ENCODE measurements at places on chromosomes 5 and 9.
A peak's percentile ranks its signal among the peaks of the same experiment; 100 is the strongest.

GRCh38 chr5:154065971-154066370 is 27.2 kb downstream of the MFAP3 start:
- DNase-seq, result no peak

GRCh38 chr5:16178745-16179372 is 732 bp downstream of the MARCHF11 start:
- peak; percentile 2 for DNase-seq

- no peak for DNase-seq
Observed at GRCh38 chr5:155884041-155884440, 442.9 kb upstream of the SGCD start.

DNA sequence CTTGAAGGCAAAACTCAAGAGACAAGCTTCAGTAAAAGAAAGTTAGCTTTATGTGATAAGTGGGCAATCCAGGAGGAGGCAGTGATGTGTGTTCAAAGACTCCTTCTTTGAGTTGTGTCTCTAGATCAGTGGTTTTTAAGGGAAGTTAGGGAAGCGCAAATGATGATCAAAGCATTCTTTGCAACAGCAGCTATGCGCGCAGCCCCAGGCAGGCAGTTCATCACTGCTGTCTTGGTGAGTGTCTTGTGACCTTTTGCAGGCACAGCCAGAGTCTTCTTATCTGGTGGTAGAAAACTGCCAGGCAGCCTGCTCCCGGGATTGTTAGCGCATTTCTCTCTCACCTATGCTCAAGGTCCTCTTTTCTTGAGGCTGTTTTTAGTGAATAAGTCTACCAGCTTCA is 40.3 kb upstream of the CLK4 start:
- DNase-seq, result no peak

- no peak for DNase-seq
Observed at GRCh38 chr5:93163010-93163663, 417.9 kb downstream of the NR2F1-AS1 start.

GRCh38 chr5:108122702-108123101 is 259.2 kb downstream of the FBXL17 start:
- no peak for DNase-seq

DNA sequence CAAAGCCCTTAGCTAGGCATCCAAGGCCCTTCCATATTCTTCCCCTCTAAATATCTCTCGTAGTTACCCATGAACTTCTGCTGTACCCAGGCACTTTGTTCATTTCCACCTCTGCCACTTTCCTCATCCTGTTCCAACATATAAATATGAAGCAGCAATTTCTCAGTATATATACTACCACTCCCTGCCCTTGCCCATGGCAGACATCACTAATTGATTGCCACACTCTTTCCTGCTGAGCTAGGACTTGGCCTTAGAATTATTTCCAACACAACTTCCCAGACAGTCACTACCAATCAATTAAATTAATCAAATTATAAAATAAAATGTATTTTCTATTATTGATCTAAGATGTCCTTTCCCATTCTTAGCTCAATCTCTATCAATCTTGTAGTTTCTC is 8.5 kb downstream of the INSYN2B start:
- no peak for DNase-seq

DNA sequence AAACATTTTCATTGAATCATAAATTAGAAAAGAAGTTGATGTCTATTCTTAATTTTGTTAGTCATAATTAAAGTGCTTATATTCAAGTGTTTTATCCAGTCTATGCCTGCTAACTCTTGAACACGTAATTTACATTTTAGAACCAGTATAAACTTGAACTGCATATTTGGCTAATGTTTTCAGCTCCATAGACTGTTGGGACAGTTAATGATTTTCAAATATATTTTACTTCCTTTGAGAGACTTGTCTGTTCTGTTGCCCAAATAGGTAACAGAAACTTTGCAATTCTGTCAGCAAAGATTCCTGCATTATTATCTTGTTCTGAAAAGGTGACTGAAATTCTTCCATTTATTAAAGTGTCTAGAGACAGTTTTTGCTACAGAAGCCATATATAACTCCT is 7.8 kb downstream of the ITGA2 start:
- DNase-seq, result no peak

DNA sequence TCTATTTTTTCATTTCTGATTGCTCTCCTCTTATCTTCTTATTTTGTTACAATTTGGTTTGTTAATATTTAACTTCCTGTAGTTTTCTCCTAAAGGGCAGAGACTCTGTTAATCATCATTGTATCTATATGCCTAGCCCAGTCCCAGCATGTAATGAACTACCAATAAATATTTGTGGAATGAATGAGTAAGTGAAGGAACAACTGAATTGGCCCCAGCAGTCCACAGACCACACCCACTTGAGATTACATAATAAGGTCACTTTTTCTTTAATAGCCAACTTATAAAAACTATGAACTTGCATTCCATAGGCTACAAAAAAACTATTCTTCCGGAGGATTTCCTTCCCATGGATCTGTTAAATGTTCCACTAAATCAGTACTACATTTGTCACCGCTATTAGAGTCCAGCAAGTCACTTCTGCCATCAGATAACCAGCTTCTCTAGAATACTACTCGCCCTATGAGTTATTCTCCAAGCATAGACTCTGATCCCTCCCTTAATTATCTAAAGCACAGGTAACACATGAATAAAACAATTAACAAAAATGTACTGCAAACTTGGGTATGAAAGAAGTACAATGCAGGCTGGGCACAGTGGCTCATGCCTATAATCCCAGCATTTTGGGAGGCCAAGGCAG is 27.5 kb upstream of the TNPO1 start:
- DNase-seq, result no peak

- no peak for DNase-seq
Observed at GRCh38 chr9:124602204-124602603, 95.0 kb upstream of the NR5A1 start.

DNA sequence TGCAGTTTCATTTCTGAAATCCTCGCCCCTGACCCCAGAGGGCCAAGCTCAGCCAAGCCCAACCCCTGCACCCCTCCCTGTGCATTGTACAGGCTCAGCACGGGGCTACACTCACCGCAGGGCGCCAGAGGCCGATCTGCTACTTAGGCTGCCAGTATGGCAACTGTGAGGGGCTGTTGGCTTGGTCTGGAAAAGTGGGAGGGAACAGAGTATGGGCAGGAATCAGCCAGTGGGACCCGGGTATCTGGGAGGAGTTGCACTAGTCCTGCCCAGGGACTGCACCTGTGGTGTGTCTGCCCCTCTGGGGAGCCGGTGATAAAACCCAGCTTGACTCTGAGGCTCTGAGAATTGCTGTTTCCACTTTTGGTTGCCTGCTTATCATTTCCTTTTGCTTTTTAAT is 167.4 kb upstream of the KIF2A start:
- no peak for DNase-seq

DNA sequence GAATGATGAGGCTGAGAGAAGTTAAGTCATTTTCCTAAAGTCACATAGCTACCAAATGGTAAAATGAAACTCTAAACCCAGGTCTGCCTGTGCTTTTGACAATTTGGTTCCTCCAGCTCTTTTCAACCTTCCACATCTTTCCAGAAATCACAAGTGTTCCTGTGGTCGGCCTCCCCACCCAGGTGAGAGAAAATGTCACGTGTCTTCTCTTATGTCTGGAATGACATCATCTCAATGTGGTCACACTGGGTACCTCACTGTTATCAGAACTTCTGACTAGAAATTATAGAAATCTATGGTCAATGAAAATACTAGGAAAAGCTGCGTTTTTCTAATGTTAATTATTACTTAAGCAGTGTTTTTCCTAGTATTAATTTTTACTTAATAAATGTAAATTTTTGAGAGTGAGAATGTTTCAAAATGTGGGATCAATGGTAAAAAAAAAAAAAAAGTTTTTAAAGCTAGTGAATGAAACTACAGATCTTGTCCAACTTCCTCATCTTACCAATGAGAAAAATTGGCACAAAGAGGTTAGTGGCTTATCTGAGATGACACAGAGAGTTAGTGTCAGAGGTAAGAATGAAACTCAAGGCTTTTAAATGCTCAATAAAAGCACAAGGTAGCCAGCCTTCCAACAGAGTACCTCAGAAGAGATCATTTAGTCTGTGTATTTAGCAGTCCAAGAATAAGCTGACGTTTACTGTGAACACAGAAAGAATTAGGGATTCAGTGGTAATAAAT is 228.7 kb upstream of the NR4A3 start:
- DNase-seq, result no peak

GRCh38 chr5:59596586-59597350 is 296.8 kb downstream of the PDE4D start:
- DNase-seq, result no peak

DNA sequence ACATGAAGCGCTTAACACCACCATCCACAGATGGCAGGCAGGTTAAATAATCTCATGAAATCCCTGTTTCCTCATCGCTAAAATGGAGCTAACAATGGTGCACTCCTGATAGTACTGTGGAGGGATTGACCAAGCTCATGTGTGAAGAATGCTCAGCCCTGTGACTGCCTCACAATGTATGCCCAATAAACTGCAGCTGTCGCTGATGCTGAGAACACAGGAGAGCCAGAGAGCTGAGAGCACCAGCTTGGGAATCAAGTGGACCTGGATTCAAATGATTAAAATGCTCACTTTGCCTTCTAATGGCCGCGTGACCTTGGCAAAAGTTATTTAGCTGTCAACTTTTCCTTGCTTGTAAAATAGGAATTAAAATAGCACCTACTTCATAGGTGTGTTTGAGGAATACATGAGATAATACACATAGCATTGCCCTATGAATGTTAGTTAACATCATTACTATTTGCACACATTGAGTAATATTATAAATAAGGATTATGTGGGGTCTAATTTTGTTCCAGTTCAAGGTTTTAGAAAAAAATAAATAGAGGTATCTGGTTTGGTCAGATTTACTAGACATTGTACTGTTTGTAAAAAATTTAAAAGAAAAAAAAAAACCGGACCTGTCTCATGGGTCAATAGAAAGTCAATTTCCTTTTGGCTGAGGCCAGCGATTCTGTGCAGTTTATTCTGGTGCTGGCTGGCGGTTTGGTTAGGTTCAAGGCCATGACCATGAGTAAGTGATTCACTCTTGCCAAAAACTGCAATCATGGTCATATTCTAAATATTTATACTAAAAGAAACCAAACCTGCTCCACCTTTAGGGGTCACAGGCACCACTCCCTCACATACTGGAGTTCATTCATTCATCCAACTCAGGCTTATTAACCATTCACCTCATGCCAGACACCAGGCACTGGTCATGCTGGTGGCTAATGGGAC is 101.3 kb downstream of the SH3TC2 start:
- DNase-seq, result no peak

DNA sequence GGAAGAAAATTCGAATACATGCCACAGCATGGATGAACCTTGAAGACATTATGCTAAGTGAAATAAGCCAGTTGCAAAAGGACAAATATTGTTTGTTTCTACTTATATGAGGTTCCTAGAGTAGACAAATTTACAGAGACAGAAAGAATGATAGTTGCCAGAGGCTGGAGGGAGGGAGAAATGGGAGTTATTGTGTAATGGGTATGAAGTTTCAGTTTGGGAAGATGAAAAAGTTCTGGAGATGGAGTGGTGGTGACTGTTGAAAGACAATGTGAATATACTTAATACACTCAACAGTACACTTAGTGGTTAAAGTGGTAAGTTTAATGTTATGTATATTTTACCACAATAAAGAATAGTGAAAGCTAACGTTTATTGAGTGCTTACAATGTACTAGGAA is 99.6 kb upstream of the SLC44A1 start:
- DNase-seq, result no peak

GRCh38 chr5:181233801-181234454 is 9.8 kb downstream of the RACK1 start:
- no peak for DNase-seq

GRCh38 chr9:121974421-121974820 is 118.7 kb downstream of the TTLL11 start:
- DNase-seq, result no peak

DNA sequence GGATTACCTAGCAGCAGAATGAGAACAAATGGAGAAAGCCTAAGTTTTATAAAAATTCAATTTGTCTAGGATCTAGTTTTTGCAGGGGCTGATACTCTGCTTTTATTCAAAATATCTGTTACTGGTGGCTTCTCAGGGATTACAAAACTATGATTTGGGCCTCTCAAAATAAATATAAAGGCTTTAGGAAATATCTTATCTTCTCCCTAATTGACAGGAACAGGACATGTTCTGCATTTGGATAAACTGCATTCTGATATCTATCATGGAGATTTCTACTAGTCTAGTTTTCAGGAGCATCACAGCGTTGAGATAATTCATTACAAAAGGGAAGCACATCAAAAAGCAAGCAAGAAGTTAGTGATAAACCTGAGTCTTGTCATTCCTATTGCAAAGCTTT is 127.1 kb upstream of the ITGA1 start:
- no peak for DNase-seq

DNA sequence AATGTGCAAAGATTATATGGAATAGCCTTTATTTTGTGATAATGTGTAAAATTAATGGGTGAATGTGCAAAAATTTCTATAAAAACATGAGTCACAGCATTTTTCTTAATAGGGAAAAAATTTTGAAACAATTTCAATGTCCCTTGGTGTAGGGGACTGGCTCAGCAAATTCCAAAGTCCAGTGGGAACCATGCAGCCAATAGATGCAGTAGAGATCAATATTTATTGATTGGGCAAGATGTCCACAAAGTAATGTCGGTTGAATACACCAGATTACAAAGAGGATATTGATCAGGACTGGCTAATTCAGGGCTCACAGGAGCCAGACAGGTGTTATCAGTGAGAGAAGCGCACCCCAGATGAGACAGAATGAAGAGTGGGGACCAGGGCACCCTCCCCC is 62.5 kb downstream of the AMBP start:
- DNase-seq, result no peak

DNA sequence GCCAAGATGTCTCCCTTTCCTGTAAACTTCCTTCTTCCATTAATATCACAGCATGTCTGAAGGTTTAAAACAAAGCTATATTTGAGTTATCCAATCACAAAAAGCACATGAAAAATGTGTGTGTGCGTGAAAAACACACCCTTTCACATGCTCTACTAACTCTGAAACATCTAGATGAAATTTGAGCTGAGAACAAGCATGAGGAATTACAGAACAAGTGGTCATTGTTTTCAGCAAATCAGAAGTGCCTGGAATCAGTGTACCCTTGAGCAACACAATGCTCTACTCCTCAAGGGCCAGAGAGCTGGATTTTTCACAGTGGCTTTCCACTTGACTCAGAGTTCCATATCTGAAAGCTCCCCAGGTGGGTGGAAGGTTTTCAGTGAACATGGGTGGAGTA is 255.9 kb downstream of the PSAT1 start:
- DNase-seq, result no peak

DNA sequence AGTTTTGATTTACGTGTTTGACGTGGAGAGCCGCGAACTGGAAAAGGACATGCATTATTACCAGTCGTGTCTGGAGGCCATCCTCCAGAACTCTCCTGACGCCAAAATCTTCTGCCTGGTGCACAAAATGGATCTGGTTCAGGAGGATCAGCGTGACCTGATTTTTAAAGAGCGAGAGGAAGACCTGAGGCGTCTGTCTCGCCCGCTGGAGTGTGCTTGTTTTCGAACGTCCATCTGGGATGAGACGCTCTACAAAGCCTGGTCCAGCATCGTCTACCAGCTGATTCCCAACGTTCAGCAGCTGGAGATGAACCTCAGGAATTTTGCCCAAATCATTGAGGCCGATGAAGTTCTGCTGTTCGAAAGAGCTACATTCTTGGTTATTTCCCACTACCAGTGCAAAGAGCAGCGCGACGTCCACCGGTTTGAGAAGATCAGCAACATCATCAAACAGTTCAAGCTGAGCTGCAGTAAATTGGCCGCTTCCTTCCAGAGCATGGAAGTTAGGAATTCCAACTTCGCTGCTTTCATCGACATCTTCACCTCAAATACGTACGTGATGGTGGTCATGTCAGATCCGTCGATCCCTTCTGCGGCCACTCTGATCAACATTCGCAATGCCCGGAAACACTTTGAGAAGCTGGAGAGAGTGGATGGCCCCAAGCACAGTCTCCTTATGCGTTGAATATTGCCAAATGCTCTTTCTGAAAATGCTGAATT is 850 bp downstream of the RRAGA start:
- peak; percentile 17 for DNase-seq
